ENCODE measurements at places on chromosomes 1 and 21.

GRCh38 chr1:21437341-21437640 is 2.6 kb upstream of the NBPF3 start:
- H3K27ac ChIP-seq: no peak overlapping the region
- H3K27me3 ChIP-seq: no peaks in the 10 kb centered on the region
- no peaks in the 10 kb centered on the region for H3K36me3 ChIP-seq

GRCh38 chr1:113930499-113931161 is 1.5 kb downstream of the HIPK1 start:
- H3K4me1 ChIP-seq: peaks cover 32% of the 10 kb centered on the region
- peak; percentile 54 for DNase-seq
- no peaks in the 10 kb centered on the region for H3K27me3 ChIP-seq
- peak overlapping the region; percentile 41 for H3K27ac ChIP-seq
- no peaks in the 10 kb centered on the region for H3K36me3 ChIP-seq
- H3K4me3 ChIP-seq: peak overlapping the region; percentile 86

- H3K36me3 ChIP-seq: no peaks in the 10 kb centered on the region
- no peaks in the 10 kb centered on the region for H3K27me3 ChIP-seq
- no peaks in the 10 kb centered on the region for H3K4me1 ChIP-seq
- H3K27ac ChIP-seq: no peak overlapping the region
- H3K4me3 ChIP-seq: no peak overlapping the region
These were observed 179.0 kb downstream of the EIF4G3 start for GRCh38 chr1:20997602-20998224.

- no peaks in the 10 kb centered on the region for H3K27me3 ChIP-seq
- H3K4me1 ChIP-seq: no peaks in the 10 kb centered on the region
- no peak overlapping the region for H3K4me3 ChIP-seq
- H3K27ac ChIP-seq: no peak overlapping the region
These were observed 18.5 kb downstream of the CLCA1 start for GRCh38 chr1:86487131-86487810.

DNA sequence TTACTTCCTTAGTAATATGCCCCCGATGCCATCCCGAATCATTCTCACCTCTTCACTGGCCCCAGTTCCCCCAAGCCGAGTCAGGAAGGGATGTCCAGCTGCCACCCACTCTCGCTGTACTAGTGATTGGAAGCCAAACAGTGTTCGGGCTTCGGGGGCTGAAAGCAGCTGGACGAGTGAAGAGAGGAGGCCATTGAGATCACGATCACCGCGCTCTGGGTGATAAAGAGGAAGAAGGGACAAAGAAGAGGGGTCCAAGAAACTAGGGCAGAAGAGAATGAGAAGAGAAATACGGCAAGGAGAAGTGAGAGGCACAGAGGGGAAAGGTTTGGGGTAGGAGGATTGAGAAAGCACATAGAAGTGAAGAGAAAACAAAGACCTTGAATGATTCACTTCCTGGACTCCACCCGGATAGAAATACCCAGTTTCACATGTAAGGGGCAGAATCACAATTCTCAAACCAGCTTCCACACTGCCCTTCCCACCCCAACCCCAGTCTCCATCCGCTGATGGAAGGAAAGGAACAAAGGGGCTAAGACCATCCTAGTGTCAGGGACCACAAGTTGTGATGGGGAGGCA is 3.7 kb upstream of the SF3B4 start:
- H3K27ac ChIP-seq: peak overlapping the region; percentile 54
- H3K4me3 ChIP-seq: peak overlapping the region; percentile 16

DNA sequence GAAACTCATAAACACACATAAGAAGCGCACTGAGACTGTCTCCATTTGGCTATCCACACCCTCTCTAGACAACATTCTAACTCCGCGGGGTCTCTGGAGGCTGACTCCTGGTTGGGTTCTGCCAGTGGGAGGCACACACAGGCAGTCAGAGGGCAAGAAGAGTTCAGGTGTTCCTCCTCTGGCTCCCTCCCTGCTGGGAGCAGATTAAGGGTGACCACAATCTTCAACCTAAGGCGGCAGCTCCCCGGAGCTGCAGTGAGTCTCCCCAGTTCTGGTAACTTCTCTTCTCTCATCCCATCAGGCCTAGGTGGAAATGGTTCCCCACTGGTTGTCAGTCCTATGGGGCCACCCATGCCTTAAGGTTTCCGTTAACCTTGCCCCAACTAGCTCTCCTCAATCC is 7.4 kb upstream of the TENT5C start:
- no peaks in the 10 kb centered on the region for H3K36me3 ChIP-seq
- H3K27me3 ChIP-seq: no peaks in the 10 kb centered on the region
- no peaks in the 10 kb centered on the region for H3K4me1 ChIP-seq
- H3K27ac ChIP-seq: no peak overlapping the region

DNA sequence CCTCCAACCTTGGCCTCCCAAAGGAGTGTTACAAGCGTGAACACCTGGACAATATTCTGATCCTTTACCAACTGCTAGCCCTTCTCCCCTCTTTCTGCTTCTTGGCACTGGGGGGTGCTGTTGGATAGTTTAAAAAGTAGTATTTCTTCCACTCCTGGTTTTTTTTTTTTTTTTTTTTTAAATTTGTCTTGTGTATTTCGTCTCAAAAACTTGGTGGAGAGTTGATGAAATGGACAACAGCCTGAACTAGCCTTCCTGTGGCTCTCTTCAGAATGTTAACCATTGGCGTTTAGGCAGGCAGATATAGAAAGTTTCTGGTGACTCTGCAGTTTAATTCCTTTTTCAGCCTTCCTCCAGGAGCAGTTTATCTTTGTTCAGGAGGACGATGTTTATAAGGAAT is 69.7 kb upstream of the USP24 start:
- no peaks in the 10 kb centered on the region for H3K27me3 ChIP-seq
- DNase-seq: peak; percentile 67
- no peak overlapping the region for H3K4me3 ChIP-seq
- peaks cover 10% of the 10 kb centered on the region for H3K4me1 ChIP-seq
- H3K36me3 ChIP-seq: no peaks in the 10 kb centered on the region

GRCh38 chr1:152426731-152427130 is 12.7 kb upstream of the CRNN start:
- no peaks in the 10 kb centered on the region for H3K36me3 ChIP-seq
- no peak overlapping the region for H3K4me3 ChIP-seq
- no peaks in the 10 kb centered on the region for H3K4me1 ChIP-seq
- DNase-seq: no peak
- no peak overlapping the region for H3K27ac ChIP-seq

GRCh38 chr1:68570871-68571270 is 74.0 kb upstream of the DEPDC1 start:
- no peaks in the 10 kb centered on the region for H3K36me3 ChIP-seq
- H3K27ac ChIP-seq: no peak overlapping the region
- peaks cover 20% of the 10 kb centered on the region for H3K27me3 ChIP-seq
- no peak overlapping the region for H3K4me3 ChIP-seq

- peak within 1 kb of the TSS; percentile 88 for H3K27ac ChIP-seq
- no peaks in the 10 kb centered on the region for H3K36me3 ChIP-seq
- H3K4me1 ChIP-seq: peaks cover 42% of the 10 kb centered on the region
- no peaks in the 10 kb centered on the region for H3K27me3 ChIP-seq
- DNase-seq: no peak
These were observed at the start of gene GUCA2A for GRCh38 chr1:42164551-42165420. Gene GUCA2A (minus strand): TSS chr1:42164745. CDS start chr1:42164712, 33 bp downstream.

GRCh38 chr1:167051907-167052306 is 38.3 kb downstream of the GPA33 start:
- no peak overlapping the region for H3K27ac ChIP-seq
- no peaks in the 10 kb centered on the region for H3K36me3 ChIP-seq
- no peak overlapping the region for H3K4me3 ChIP-seq
- peaks cover 4% of the 10 kb centered on the region for H3K27me3 ChIP-seq
- no peak for DNase-seq

- DNase-seq: peak; percentile 40
- H3K36me3 ChIP-seq: no peaks in the 10 kb centered on the region
- H3K4me3 ChIP-seq: no peak overlapping the region
- H3K4me1 ChIP-seq: peaks cover 34% of the 10 kb centered on the region
- no peaks in the 10 kb centered on the region for H3K27me3 ChIP-seq
- H3K27ac ChIP-seq: peak overlapping the region; percentile 53
These were observed 107.7 kb upstream of the ERRFI1 start for GRCh38 chr1:8133657-8134430.

DNA sequence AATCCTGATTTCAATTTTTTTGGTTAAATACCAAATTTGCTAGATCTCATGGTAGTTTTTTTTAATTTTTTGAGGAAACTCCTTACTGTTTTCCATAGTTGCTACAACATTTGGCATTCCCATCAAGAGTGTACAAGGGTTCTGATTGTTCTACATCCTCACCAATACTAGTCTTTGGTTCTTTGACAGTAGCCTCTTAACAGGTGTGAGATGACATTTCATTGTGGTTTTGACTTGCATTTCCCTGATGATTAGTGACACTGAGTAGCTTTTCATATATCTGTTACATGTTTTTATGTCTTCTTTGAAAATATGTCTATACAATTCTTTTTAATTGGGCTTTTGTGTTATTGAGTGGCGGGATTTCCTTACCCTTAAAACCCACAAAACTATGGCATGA is 20.9 kb upstream of the RGS13 start:
- H3K27ac ChIP-seq: no peak overlapping the region
- no peak overlapping the region for H3K4me3 ChIP-seq
- no peaks in the 10 kb centered on the region for H3K36me3 ChIP-seq
- no peaks in the 10 kb centered on the region for H3K27me3 ChIP-seq
- no peak for DNase-seq

- H3K36me3 ChIP-seq: peaks cover 42% of the 10 kb centered on the region
- peaks cover 44% of the 10 kb centered on the region for H3K4me1 ChIP-seq
- no peak for DNase-seq
- no peak overlapping the region for H3K4me3 ChIP-seq
These were observed 4.1 kb upstream of the PIGV start for GRCh38 chr1:26783646-26784022.

GRCh38 chr1:206859082-206859521 is 6.3 kb upstream of the IL20 start:
- H3K27ac ChIP-seq: no peak overlapping the region
- peak; percentile 51 for DNase-seq
- no peaks in the 10 kb centered on the region for H3K36me3 ChIP-seq
- H3K4me3 ChIP-seq: no peak overlapping the region

GRCh38 chr1:52057876-52058415 is 1.9 kb downstream of the BTF3L4 start:
- H3K4me1 ChIP-seq: peaks cover 33% of the 10 kb centered on the region
- H3K4me3 ChIP-seq: peak overlapping the region; percentile 93

GRCh38 chr1:21935891-21936365 is 1.2 kb downstream of the HSPG2 start:
- H3K27ac ChIP-seq: peak overlapping the region; percentile 65
- no peaks in the 10 kb centered on the region for H3K27me3 ChIP-seq
- DNase-seq: peak; percentile 62
- no peaks in the 10 kb centered on the region for H3K36me3 ChIP-seq

DNA sequence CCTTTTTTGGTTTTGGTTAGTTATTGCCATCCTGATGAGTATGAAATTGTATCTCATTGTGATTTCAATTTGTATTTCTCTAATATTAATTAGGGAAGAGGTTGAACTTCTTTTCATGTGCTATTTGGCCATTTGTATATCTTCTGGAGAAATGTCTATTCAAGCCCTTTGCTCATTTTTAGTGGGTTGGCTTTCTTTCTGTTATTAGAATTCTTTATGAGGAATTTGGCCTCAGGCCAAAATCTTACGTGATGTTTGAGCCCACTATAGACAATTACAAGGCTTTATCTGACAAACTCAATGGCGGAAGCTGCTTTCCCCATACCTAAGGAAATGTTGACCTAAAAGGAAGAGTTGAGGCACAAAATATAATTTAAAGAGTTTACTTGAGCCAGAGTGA is 32.9 kb downstream of the IVNS1ABP start:
- no peak overlapping the region for H3K4me3 ChIP-seq
- H3K27me3 ChIP-seq: no peaks in the 10 kb centered on the region
- H3K27ac ChIP-seq: no peak overlapping the region

DNA sequence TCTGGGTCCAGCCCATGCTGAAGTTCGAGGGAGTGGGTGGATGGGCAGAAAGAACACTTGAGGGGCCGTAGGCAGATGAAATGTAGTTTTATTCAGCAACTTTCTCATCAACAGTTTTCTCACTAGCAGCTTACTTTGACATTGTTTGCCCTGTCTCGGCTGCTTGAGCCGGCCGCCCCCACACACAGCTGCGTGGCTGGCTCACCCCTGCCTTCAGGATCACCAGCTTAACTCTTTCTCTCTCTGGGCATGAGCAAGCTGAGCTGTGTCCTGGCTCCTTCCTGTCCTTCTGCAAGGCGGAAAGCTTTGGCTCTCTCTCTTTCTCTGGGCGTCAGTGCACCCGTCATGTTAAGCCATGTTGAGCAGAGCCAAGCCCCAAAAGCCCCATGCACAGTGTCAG is 104.4 kb upstream of the GNG12 start:
- no peak overlapping the region for H3K27ac ChIP-seq
- no peak for DNase-seq
- H3K4me1 ChIP-seq: no peaks in the 10 kb centered on the region
- no peaks in the 10 kb centered on the region for H3K27me3 ChIP-seq
- H3K4me3 ChIP-seq: no peak overlapping the region

DNA sequence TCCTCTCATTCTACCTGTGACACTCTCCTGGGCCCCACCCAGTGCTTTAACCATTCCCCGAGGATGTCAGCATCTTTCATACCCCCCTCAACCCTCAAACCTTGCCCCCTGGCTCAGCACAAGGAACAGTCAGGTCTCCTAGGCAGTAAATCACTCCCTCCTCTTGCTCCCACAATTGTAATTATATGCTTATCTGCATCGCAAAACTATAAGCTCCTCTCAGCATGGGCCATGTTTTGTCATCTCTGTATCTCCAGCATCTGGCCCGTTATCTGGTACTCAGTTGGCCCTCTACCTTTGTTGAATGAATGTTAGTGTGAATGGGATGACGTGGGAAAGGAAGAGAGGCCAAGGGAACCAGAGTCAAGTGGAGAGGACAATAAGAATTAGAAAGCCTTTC is 2.8 kb upstream of the ELOVL1 start:
- no peak overlapping the region for H3K27ac ChIP-seq
- H3K4me1 ChIP-seq: peaks cover 60% of the 10 kb centered on the region
- DNase-seq: no peak
- no peak overlapping the region for H3K4me3 ChIP-seq
- no peaks in the 10 kb centered on the region for H3K36me3 ChIP-seq

DNA sequence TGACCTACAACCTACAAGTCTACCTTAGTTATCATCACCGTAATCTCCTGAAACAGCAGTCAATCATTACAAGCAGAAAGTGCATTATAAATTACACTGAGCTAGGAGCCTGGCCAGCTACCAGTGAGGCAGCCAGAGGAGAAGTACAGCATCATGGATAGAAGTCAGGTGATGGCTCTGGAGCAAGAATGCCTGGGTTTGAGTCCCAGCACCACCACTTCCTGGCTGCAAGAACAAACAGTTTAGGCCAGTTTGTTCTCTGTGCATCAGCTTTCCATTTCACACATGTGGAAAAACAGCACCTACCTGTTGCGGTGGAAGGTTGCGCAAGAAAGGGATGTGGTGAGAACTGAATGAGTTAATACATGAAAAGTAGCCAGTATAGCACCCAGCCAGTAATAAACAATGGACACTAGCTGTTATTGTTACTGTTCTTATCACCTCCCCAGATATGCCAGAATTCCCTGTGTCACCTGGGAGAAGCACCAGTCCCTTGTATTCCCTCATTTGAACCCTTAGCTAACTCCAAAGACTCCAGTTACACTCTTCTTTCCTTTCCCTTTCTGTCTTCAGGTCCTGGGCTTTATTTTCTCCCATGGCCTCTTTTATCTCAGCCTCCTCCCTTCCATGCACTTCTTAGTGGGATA is 9.0 kb downstream of the CREG1 start:
- H3K4me1 ChIP-seq: peaks cover 12% of the 10 kb centered on the region
- H3K36me3 ChIP-seq: peaks cover 7% of the 10 kb centered on the region
- H3K27ac ChIP-seq: no peak overlapping the region
- DNase-seq: peak; percentile 83
- H3K27me3 ChIP-seq: no peaks in the 10 kb centered on the region

GRCh38 chr1:94783342-94784189 is 36.6 kb upstream of the SLC44A3 start:
- H3K4me1 ChIP-seq: peaks cover 16% of the 10 kb centered on the region
- H3K4me3 ChIP-seq: no peak overlapping the region
- peak; percentile 80 for DNase-seq
- H3K36me3 ChIP-seq: no peaks in the 10 kb centered on the region

- peaks cover 95% of the 10 kb centered on the region for H3K36me3 ChIP-seq
- H3K4me1 ChIP-seq: peaks cover 77% of the 10 kb centered on the region
- no peaks in the 10 kb centered on the region for H3K27me3 ChIP-seq
These were observed 11.9 kb downstream of the ETS2 start for GRCh38 chr21:38817371-38818324.
